Stimulated activated naive CD8-positive, alpha-beta T cell treated with anti-CD3 and anti-CD28 coated beads, Interleukin-15, amount 100 ng/mL, for 72 hours (primary cell): ENCODE measurements at places on chromosomes 12 and 14.

DNA sequence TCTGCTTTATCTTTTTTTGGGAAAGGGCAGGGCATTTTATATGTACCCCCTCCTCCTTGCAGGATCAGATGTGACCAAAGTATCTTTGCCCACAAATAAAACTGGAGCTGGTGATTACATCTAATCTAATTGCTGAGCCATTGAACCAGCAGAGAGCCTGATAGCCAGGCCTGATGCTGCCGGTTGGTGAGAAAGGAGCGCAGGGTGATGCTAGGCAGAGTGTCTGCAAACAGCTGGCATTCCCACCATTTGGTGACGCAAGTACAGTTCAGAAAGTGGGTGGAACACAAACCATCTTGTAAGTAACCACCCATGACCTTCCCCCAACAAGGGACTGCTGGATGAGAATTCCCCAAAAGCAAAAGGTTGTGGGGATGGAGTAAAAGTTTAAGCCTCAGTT is 12.7 kb downstream of the DPPA3 start:
- no peak for DNase-seq

DNA sequence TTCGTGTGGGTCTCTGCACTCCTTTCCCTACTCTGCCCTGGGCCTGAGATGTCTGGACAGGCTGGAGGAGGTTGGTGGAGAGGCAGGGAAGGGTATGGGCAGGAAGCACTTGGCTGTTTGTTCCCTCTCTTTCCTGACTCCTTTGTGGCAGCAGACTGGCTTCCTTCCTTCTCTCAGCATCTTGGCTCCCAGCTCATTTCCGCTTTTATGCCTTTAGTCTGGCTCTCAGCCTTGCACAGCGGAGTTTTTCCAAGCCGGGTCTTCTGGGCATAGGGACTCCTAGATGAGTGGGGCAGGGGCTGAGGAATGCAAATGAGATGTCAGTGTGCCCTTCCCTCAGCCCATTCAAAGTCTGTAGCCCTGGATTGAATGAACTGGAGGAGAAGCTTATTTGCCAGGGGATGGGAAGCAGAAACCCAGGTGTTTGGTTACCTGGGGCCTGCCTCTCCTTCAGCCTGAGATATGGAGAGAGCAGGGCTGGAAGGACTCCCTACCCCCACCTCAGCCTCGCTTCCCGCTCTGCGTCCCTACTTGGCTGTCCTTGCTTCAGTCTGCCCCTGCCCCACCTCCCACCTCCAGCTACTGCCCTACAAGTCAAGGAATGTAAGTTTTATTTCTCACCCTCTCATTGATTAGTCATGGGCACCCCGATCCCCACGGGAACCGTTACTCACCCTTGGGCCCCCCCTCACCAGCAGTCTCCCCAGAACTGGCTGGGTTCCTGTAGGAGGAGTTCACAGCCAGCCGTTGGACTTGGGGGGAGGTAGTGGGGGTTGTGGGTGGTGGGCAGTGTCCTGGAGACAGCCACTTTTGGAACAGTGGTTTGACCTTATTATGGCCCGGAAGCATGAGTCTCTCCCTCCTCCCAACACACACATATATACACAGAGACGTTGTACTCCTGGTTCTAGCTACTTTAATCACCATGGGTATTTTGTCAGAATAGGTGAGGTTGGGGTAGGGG is 9.3 kb upstream of the ITGA5 start:
- no peak for DNase-seq

DNA sequence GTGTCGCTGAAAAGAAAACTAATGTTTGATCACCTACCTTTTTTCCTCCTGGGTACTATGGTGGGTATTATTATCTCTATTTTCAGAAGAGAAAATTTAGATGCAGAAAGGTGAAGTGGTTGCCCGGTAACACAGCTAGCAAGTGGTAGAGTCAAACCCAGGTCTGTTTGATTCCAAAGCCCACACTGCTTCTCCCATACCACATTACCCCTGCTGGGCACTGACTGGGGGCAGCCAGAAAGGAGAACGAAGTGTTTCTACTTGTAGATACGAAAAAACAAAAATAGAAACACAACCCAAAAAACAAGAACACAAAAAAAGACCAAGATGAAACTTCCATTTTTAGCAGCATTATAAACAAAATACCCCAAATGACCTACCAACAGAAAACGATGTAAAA is 142.2 kb downstream of the SLC41A2 start:
- DNase-seq: no peak

DNA sequence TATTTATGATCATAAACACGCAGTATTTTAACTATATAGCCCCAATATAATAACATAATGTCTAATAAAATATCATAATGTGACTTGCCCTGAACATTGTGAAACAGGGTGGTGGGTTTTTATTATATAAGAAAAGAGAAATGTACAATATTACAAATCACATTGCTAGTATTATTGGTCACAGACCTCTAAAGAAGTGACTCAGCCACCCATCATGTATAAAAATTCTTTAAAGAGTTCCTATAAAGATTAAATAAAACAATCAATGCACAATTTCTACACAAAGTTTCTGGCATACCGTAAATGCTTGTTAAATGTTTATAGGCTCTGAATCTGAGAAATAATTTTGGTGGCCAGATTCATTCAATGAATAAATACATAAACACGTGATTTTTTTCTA is 28.9 kb downstream of the ABCC9 start:
- DNase-seq: no peak

DNA sequence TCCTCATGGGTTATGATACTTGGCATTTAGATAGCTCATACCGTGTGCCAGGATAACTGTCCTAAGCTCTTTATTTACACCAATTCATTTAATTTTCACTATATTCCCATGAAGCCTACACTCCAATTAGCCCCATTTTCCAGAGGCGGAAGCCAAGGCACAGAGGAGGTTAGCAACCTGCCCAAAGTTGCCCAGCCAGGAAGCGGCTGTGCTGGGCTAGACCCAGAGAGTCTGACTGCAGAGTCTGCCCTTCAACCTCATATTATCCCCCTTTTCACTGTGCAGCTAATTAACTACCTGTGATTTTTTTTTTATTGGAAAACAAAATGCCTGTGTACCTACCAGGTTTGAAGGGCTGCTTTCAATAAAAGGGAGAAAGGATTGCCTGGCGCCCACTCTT is 2.5 kb downstream of the RFLNA start:
- no peak for DNase-seq

DNA sequence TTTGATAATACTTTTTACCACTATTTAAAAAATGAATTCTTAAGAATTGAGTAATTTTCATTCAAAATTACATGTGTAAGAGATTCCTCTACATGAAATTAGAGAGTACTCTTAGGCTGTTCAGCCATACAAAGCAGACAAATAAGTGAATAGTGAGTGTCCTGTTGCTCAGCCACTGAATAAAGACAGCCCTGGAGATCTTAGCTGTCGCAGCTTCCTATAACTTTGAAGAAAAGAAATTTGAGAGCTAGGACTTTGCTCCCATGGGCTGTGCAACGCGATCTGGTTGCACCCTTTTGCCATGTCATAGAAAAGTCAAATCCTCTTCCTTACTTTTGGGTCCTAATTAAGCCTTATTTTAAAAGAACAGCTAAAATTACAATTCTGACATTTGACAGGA is 40.9 kb upstream of the LRIG3 start:
- DNase-seq: no peak

GRCh38 chr14:51094282-51094821 is 553 bp downstream of the TRIM9 start:
- peak; percentile 30 for DNase-seq

DNA sequence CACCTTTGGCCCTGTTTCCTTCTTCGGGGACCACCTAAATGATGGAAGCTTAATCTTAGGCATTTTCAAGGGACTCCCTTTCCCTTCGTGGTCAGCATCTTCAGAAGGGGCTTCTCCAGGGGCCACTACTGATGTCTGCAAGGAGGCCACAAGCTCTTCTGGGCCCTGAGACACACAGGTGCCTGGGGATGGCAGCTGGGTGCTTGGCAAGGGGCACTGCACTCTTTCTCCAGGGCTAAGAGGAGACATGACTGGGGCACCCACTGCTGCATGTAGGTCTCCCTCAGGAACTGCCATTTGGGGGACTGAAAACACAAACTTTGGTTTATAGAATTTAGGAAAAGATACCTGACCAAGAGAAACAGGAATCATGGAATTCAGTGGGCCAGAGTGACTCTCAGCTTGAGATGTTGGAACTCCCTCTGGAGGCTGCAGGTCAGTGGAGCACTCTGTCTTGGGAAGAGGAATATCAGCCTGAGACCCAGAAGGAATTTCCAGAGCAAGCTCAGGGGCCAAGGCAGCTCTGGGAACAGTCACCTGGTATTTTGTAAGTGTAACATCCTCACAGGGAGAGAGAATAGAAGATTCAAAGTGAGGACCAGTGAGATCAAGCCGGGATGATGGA is 16.0 kb downstream of the PLD4 start:
- no peak for DNase-seq

DNA sequence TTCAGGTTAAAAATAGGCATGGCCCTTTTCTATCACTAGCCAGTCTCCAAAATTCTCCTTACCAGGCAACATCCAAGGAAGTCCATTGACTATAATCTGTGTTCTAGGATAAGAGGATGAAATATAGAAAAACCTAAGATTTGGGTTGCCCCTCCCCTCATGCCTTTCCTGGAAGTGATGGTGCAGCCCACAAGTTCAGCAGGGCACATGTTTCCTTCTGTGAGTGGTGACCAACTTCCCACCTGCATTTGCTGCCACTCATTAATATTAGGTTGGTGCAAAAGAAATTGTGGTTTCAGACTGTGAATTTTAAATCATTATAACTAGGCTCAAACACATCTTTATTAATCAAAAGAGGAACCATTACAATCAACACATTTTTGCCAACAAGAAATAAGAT is 250.5 kb upstream of the FKBP4 start:
- no peak for DNase-seq

DNA sequence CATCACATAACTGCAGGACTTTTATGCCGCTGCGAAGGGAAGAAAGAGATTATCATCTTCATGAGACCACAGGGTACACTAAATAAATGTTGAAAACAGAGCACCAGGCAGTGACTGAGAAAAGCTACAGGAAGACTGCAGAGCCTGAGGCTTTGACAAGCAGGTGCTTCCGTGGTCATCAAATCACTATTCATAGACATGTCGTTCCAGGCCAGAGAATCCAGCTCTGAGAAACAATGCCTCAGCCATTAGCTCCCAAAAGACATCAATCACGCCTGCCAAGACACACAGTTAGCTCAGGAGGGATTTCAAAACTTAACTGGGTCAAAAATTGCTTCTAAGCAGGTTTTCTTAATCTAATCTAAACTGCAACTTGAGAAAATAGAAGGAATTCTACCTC is 47.2 kb upstream of the GARIN6 start:
- no peak for DNase-seq

DNA sequence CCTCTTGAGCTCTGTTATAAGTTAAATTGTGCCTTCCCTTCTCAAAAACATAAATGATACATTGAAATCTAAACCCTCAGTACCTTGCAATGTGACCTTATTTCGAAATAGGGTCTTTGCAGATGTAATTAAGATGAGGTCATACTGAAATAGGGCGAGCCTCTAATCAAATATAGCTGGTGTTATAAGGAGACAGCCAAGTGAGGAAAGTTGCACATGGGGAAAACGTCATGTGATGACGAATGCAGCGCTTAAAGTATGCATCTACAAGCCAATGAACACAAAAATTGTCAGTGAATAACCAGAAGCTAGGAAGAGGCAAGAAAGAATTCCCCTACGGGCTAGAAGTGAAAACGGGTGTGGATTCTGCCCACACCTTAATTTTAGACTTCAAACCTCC is 305.2 kb upstream of the FOXG1 start:
- no peak for DNase-seq

DNA sequence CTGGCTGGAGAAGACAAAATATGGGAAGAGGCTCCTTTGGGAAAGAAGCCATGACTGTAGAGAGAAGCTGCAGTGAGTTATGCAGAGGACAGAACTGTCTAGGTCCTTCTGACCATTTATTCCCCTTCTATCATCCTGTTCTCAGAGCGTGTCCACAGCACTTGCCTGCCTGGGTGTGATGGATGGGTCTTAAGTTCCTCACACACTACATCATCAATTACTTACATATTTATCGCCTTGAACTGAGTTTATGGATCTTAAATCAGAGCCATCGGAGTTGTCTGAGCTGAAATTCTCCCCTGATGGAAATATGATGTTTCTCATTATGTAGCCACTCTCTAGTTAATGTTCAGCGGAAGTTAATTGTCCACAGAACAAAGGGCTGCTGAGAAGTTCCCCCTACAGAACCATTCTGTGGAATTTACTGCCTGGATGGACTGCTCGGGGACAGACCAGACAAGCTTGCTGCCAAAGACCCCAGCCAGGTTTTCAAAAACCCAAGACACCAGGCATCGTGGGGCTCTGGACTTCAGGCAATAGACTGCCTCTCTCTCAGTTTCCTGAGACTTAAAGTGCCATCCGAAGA is 232.5 kb upstream of the NOS1 start:
- no peak for DNase-seq

- no peak for DNase-seq
Observed at GRCh38 chr14:90276646-90277367, 20.5 kb downstream of the PSMC1 start.

GRCh38 chr14:65774041-65774440 is 361.5 kb downstream of the FUT8 start:
- no peak for DNase-seq
